ENCODE measurements at places on chromosomes 5 and 9. TPM values are rescaled to one million over a fixed set of nuclear protein-coding genes. Genes with fewer than 3 reads are reported as not detected.

DNA sequence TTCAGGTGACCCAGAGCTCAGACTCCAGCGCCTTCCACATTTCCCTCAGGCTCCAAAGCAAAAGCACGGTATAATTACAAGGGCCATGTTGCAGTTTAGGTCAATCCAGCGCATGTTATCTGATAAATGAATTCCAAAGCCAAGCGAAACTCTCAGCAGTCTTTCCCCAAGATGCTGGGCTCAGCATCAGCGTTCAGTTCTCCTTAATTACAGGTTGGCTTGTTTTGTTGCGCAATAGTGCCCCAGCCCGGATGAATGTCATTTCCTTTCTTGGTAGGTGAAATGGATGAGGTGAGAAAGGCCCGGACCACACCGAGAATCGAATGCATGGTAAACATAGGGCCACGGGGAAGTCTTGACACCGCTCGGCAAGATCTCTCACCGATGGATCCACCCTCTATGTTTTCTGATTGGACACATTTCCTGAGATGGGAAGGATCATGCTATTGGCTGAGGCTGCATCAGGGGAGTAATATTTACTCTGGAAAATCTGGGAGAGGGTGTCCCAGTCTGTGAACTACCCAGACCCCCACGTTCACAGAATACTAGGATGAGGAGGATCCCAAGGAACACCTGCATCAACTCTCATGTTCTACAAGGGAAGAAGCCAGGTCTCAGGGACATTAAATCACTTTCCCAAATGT is 221.2 kb upstream of the ANKRD55 start:
- peaks cover 14% of the 10 kb centered on the region for H3K4me1 ChIP-seq
- no peak overlapping the region for H3K27ac ChIP-seq
- H3K27me3 ChIP-seq, result no peaks in the 10 kb centered on the region
- no peaks in the 10 kb centered on the region for H3K36me3 ChIP-seq
- no peak for DNase-seq

GRCh38 chr9:130212543-130213297 is 40.5 kb downstream of the NCS1 start:
- H3K27me3 ChIP-seq, result no peaks in the 10 kb centered on the region
- DNase-seq, result no peak
- H3K36me3 ChIP-seq, result peaks cover 9% of the 10 kb centered on the region
- no peak overlapping the region for H3K27ac ChIP-seq
- peaks cover 17% of the 10 kb centered on the region for H3K4me1 ChIP-seq
- no peak overlapping the region for H3K4me3 ChIP-seq

IARS1 gene
- 414 TPM for total RNA-seq

- H3K27ac ChIP-seq, result no peak overlapping the region
- H3K4me3 ChIP-seq, result no peak overlapping the region
- H3K36me3 ChIP-seq, result no peaks in the 10 kb centered on the region
- no peaks in the 10 kb centered on the region for H3K4me1 ChIP-seq
These were observed 36.5 kb upstream of the SH3PXD2B start for GRCh38 chr5:172490514-172491461.

- H3K4me1 ChIP-seq, result no peaks in the 10 kb centered on the region
- peak; percentile 41 for DNase-seq
- peaks cover 18% of the 10 kb centered on the region for H3K27me3 ChIP-seq
- no peak overlapping the region for H3K27ac ChIP-seq
- no peak overlapping the region for H3K4me3 ChIP-seq
These were observed 133.1 kb downstream of the DOCK8 start for GRCh38 chr9:347667-348292.

- no peaks in the 10 kb centered on the region for H3K27me3 ChIP-seq
- no peaks in the 10 kb centered on the region for H3K36me3 ChIP-seq
- DNase-seq, result peak; percentile 61
- H3K4me1 ChIP-seq, result no peaks in the 10 kb centered on the region
- no peak overlapping the region for H3K27ac ChIP-seq
These were observed 9.1 kb upstream of the AK3 start for GRCh38 chr9:4750023-4750673.

DNA sequence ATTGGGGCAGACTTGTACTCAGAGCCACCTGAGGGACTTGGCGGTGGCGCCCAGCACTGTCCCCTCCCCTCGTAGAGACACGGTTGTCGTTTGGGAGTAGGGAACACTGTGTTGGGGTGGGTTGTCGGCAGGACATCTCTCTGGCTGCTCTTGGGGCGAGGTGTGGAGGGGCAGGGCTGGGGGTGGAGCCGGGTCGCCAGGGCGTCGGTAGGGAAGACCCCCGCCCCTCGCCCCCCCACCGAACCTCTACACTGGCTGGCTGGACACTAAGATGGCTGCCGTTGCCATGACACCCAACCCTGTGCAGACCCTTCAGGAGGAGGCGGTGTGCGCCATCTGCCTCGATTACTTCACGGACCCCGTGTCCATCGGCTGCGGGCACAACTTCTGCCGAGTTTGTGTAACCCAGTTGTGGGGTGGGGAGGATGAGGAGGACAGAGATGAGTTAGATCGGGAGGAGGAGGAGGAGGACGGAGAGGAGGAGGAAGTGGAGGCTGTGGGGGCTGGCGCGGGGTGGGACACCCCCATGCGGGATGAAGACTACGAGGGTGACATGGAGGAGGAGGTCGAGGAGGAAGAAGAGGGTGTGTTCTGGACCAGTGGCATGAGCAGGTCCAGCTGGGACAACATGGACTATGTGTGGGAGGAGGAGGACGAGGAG is 778 bp downstream of the TRIM41 start:
- peaks cover 6% of the 10 kb centered on the region for H3K4me1 ChIP-seq
- DNase-seq, result peak; percentile 40
- no peaks in the 10 kb centered on the region for H3K27me3 ChIP-seq

DNA sequence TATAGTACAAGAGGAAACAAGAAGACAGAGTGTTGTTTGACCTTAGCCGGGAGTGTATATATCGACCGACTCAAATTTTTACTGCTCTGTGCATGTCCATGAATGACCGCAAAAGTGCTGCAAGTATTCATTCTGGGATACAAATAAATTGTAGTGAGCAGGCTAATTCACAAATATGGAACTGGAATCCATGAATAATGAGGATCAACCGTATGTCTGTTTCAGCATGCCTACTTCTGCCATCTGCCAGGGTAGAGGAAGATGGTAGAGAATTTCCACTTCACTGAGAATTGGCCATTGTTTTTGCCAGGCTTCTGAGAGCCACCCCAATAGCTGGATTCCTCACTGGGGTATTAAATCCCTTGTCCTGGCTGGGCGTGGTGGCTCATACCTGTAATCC is 8.5 kb upstream of the RALGPS1 start:
- H3K27ac ChIP-seq, result no peak overlapping the region
- H3K36me3 ChIP-seq, result no peaks in the 10 kb centered on the region
- H3K27me3 ChIP-seq, result peaks cover 35% of the 10 kb centered on the region
- no peak for DNase-seq
- H3K4me3 ChIP-seq, result no peak overlapping the region

FBN2 gene
- 67.5 TPM for total RNA-seq

DNA sequence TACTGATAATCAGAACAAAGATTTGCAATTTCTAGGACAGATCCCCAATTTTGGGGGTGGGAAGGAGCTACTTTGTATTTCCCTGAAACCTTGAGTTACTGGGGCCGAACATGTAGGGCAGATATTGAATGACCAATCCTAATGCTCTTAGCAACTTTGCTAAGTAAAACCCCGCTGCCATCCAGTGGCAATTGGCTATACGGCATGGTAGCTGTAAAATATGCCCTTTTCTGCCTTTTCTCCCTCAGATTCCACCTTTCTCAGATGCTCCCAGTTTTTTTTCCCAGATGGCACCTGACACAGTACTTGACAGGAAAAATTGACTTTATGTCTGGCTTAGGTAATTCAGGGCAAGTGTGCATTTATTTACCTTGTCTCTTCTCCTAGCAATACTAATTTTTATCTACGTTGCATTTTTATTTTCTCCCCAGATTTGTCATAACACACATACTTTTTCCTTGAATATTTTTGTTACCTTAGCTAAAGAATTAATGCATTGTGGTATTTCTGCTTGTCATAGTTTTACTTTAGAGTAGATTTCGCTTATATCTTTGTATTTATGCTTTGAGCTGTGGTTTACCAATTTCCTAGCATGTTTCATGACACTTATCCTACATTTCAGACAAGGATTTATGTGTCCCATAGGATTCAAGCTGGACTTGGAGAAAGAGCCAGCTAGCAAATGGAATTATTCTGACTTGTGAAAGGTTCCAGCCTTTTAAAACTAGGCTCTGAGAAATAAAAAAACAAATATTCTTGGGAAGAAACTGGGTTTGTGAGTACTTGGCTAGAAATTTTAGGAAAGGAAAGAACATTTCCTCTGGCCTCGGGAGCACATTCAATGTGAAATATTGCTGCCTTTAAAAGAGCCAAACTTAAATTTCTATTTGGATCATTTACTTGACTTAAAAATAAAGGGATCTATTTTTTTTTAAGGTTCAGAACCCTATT is 37.4 kb downstream of the PIK3R1 start:
- no peak overlapping the region for H3K27ac ChIP-seq
- H3K27me3 ChIP-seq, result no peaks in the 10 kb centered on the region
- peaks cover 12% of the 10 kb centered on the region for H3K4me1 ChIP-seq
- no peak overlapping the region for H3K4me3 ChIP-seq
- H3K36me3 ChIP-seq, result no peaks in the 10 kb centered on the region

- DNase-seq, result no peak
- no peaks in the 10 kb centered on the region for H3K4me1 ChIP-seq
- no peaks in the 10 kb centered on the region for H3K36me3 ChIP-seq
- no peaks in the 10 kb centered on the region for H3K27me3 ChIP-seq
These were observed 677.0 kb downstream of the TAF11L14 start for GRCh38 chr5:18311266-18311665.

GADD45G gene
- total RNA-seq, result not detected

- no peak overlapping the region for H3K27ac ChIP-seq
- no peaks in the 10 kb centered on the region for H3K36me3 ChIP-seq
- no peak for DNase-seq
- H3K4me1 ChIP-seq, result peaks cover 5% of the 10 kb centered on the region
These were observed 6.6 kb downstream of the SMARCA2 start for GRCh38 chr9:2021731-2022130.

IFNA2 gene
- total RNA-seq, result not detected

CSNK1G3 gene
- 45.3 TPM for total RNA-seq

DNA sequence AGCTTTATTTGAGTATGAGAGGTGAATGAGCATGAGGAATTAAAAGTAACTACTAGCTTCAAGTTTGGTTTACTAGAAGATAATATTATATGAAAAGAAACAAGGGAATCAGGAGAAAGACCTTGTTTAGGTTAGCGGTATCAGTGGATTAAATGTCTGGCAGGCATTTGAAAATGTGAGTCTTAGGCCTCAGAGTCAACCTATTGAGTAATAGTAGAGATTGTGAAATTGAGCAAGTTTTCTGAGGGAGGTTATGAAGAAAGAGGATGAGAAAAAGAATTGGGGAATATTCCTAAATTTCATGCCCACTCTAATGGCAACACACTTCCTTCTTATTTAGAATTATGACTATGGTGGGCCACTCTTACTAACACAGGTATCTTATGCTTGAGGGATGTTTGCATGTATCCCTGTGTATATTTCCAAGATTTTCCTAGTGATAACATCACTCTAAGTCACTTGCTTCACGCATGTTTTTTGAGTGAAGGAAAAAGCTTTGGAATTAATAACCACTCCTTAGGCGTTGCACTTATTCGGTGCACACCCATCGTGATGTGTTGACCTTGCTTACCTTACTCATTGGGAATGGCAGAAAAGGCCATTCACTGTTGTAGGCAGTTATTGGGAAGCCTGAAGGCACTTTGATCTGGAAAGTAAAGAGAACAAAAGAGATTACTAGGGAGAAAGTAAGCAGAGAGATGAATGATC is 8.2 kb upstream of the ELL2 start:
- H3K4me1 ChIP-seq, result peaks cover 10% of the 10 kb centered on the region
- DNase-seq, result peak; percentile 84
- no peaks in the 10 kb centered on the region for H3K36me3 ChIP-seq
- H3K27ac ChIP-seq, result peak overlapping the region; percentile 74
- no peak overlapping the region for H3K4me3 ChIP-seq

GRCh38 chr5:80885396-80886000 is 74.7 kb upstream of the RASGRF2 start:
- no peak overlapping the region for H3K27ac ChIP-seq
- DNase-seq, result no peak
- 0 out of 2 replicates have a peak, but pooled peaks cover 2% of the 10 kb centered on the region for H3K36me3 ChIP-seq
- no peak overlapping the region for H3K4me3 ChIP-seq
- H3K4me1 ChIP-seq, result no peaks in the 10 kb centered on the region

MYO10 gene
- total RNA-seq, result 93.0 TPM

GRCh38 chr9:124206391-124206790 is 51.4 kb upstream of the NEK6 start:
- H3K27ac ChIP-seq, result no peak overlapping the region
- H3K4me1 ChIP-seq, result no peaks in the 10 kb centered on the region
- H3K4me3 ChIP-seq, result no peak overlapping the region
- peaks cover 27% of the 10 kb centered on the region for H3K27me3 ChIP-seq
- DNase-seq, result no peak

DNA sequence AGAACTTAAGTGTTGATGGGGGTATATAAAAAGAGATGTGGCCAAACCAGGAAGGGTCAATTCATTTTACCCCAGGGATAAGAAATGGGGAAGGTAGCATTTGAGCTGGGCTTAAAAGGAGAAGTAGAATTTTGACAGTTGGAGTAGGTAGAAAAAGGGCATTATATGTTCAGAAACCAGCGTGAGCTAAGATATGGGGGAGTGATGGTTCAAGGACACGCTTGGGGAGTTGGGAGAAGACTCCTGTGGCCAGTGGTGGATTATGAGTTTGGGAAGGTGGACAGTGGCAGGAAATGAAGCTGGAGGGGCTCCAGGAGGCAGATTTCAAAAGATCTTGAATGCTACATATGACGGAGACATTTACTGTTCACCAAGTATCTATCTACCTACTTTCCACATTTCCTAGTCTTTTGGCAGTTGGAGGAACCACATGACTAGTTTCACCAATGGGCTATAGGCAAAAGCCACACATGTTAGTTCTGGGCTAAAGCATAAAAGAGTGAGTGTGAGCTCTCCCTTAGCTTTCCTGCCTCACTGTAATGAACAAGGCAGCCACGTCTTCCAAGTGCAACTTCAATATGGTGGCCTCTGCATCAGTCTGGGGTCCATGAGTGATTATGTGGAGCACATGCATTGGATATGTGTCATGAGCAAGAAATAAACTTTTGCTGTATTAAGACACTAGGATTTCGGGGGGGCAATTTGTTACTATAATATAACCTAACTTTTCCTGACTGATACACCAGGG is 15.7 kb upstream of the GSN start:
- no peak overlapping the region for H3K4me3 ChIP-seq
- DNase-seq, result no peak
- no peak overlapping the region for H3K27ac ChIP-seq
- no peaks in the 10 kb centered on the region for H3K27me3 ChIP-seq
- H3K4me1 ChIP-seq, result no peaks in the 10 kb centered on the region

- no peaks in the 10 kb centered on the region for H3K27me3 ChIP-seq
- H3K36me3 ChIP-seq, result no peaks in the 10 kb centered on the region
- peaks cover 6% of the 10 kb centered on the region for H3K4me1 ChIP-seq
- H3K4me3 ChIP-seq, result no peak overlapping the region
- H3K27ac ChIP-seq, result no peak overlapping the region
- DNase-seq, result peak; percentile 43
These were observed 29.8 kb downstream of the PIK3R1 start for GRCh38 chr5:68245319-68245718.

NRARP gene
- not detected for total RNA-seq

EDIL3 gene
- total RNA-seq, result 101 TPM

PCDHA8 gene
- under 0.01 TPM for total RNA-seq

TJP2 gene
- 49.3 TPM for total RNA-seq

TERT gene
- total RNA-seq, result not detected

GPR21 gene
- 0.28 TPM for total RNA-seq

- no peaks in the 10 kb centered on the region for H3K27me3 ChIP-seq
- peaks cover 6% of the 10 kb centered on the region for H3K36me3 ChIP-seq
- H3K4me1 ChIP-seq, result peaks cover 19% of the 10 kb centered on the region
- H3K4me3 ChIP-seq, result no peak overlapping the region
These were observed 97.3 kb downstream of the USP20 start for GRCh38 chr9:129932303-129933151.

GRCh38 chr5:135741040-135741439 is 93.4 kb upstream of the SLC25A48 start:
- H3K36me3 ChIP-seq, result no peaks in the 10 kb centered on the region
- no peak overlapping the region for H3K27ac ChIP-seq
- DNase-seq, result no peak
- H3K4me3 ChIP-seq, result no peak overlapping the region
